ENCODE measurements at places on chromosomes 5 and 9. TPM values are rescaled to one million over a fixed set of nuclear protein-coding genes. Genes with fewer than 3 reads are reported as not detected.

DNA sequence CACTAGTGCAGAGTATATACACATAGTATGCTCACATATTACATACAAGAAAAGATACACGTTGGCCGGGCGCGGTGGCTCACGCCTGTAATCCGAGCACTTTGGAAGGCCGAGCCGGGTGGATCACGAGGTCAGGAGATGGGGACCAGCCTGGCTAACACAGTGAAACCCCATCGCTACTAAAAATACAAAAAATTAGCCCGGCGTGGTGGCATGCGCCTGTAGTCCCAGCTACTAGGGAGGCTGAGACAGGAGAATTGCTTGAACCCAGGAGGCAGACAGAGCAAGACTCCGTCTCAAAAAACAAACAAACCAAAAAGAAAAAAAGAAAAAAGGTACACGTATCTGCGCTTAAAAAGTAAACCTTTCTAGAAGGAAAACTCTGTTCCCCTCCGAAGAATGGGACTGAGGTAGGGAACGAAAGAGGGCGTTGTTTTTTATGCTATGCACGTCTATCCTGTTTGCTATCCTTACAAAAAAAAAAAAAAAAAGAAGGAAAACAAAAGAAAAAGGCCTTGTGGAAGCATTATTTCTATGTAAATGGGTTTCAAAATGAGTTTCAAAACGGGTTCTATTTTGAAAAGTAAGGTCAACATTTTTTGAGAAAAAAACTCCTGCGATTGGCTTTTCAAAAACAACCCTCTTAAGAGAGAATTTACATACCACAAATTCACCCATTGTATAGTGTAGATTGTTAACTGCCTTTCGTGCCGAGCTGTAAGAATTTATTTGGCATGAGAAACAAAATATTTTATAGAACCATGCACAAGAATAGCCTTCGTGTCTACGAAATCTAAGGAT lies 1.2 kb downstream of the AK3 start:
- DNase-seq = no peak

Gene JAKMIP2
- total RNA-seq = 0.16 TPM

Gene FAM169A
- 3.0 TPM for total RNA-seq

DNA sequence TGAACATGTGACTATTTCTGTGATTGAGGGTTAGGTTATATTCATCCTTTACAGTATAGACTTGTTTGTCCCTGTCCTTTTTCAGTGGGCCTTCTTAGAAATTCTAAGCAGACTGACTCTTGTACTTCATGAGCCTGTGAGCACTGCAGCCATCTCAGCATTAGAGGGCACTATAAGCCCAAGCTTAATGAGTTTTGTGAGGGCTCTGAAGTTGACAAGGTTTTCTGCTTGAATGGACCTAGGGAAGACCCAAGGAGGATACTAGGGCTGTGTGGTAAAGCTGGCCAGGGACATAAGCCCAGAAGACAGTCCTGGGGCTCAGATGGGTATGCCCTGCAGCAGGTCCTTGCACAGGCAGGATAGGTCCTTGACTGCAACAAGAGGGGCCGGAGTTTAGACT lies 126.5 kb downstream of the MRPS30 start:
- DNase-seq = no peak

DNA sequence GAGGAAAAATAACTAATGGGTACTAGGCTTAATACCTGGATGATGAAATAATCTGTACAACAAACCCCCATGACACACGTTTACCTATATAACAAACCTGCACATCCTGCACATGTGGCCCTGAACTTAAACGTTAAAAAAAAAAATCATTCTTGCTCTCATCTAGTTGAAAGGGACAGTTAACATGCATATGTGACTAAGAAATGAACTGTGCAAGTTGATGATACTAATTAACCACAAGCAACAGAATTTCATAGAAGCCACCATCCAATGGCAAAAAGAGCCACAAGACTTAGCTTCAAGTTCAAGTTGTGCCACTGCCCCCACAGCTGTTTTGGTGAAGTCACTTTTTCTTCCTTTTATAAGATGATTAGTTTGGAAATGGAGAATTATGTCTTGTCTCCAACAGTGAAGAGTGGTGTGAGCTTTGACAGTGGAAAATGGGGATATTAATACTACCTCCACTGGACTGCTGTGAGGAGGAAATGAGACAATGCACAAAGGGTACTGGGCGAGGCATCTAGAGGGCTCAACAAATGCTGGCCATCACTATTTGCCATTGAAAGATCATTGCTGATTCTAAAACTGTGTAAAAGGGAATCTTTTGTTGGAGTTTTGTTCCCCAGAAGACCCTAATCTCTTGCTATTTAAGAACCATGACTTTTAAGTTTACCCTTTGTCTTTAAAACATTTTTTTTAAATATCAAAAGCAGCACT lies 202.1 kb downstream of the EBF1 start:
- DNase-seq = no peak

Data from Right ventricle myocardium inferior (tissue), 1 donor.